NCI-H526 treated with DMSO at 0.1 percent for 48 hours (cell line): ENCODE measurements at places on chromosomes 12 and 14.

GRCh38 chr14:56808110-56808382, 2.2 kb downstream of the OTX2 start:
- DNase-seq, result no peak

GRCh38 chr12:27868139-27868538, 88.1 kb upstream of the MANSC4 start:
- no peak for DNase-seq

DNA sequence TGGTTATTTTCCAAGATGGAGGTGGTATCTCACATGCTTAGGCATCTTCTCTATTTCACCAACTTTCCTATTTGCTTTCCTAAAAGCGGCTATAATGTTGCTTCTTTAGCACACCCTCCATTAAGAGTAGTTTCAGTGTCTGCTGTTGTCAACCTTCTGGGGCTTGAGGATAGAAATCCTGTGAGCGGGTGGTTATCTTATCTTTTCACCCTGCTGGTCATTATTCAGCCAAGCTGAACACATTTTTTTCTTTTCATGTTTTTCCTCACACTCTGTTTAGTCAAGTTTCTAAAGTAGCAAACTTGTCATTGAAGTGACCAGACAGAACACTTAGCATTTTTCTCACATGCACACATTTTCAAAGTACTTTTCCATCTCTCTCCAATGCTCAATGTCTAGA, 104.5 kb downstream of the SLC8A3 start:
- no peak for DNase-seq

DNA sequence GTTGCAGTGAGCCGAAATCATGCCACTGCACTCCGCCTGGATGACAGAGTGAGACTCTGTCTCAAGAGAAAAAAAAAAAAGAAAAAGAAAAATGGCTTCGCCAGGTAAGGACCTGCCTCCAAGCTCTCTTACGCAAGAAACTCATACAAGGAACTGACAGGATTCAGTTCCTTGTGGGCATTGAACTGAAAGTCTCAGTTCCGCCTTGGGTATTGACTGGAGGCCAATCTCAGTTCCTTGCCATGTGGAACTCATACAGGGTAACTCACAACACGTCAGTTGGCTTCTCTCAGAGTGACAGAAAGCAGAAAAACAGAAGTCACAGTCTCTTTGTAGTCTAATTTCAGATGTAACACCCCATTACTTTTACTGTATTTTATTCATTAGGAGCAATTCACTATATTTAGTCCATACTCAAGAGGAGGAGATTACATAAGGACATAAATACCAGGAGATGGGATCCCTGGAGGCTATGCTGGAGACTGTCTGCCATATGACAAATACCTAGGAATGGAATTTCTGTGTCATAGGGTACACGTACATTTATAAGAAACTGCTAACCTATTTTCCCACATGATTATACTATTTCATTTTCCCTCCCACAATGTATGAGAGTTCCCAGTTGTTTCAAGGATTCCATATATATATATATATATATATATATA, 11.4 kb upstream of the NOPCHAP1 start:
- no peak for DNase-seq

- peak; percentile 55 for DNase-seq
Observed at GRCh38 chr12:118098911-118099671, 4.7 kb downstream of the VSIG10 start.
